ENCODE measurements at places on chromosomes 5 and 9.

- no peak for DNase-seq
Measured at GRCh38 chr5:168578538-168579487, at the start of gene PANK3. PANK3 (minus strand) TSS chr5:168579368; CDS start chr5:168579283, 85 bp downstream.

DNA sequence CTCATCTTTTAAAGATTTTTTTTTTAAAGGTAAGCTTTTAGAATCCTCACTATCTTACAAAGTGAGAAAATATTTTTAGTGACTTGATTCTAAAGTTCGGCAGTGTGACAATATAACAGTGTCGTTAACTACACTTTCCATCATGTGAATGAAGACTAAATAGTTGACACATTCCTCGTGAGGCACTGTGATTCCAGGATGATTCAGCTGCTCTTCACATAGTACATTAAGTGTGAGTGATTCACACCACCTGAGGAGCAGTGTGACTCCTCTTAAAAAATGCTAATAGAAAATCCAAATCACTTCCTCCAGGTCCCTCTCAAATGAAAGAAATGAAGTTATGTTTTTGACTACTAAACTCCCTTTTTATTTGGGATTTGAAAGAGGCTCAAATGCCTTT is 589.5 kb downstream of the GABRG2 start:
- DNase-seq: no peak

- DNase-seq: no peak
Measured at GRCh38 chr5:31412324-31412723, 119.6 kb downstream of the DROSHA start.

DNA sequence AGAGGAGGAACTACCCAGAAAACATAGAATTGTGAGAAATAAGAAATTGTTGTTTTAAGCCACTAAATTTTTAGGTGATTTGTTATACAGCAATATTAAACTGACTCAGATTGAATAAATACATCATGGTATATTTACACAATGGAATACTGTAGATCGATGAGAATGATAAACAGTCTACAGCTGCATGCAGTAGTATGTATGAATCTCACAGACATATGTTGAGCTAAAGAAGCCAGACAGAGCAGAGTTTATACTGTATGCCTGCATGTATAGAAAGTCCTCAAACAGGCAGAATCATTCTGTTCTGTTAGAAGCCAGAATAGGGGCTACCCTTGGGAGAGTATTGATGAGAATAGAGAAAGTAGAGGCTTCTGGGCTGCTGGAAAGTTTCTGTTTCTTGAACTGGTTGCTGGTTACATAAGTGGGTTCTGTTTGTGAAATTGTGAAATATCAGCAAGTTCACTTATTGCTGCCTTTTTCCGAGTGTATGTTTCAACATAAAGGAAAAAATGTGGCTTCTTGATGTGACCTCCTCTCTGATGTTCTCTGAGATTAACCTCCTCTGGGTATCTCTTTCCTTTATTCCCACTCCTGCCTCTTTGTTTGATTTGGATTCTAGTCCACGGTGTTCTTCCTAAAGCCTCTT is 9.6 kb downstream of the KIAA1958 start:
- no peak for DNase-seq

Measured in GM12865 (cell line).